GM23248 (cell line): ENCODE measurements at places on chromosomes 13 and 19. TPM values are rescaled to one million over a fixed set of nuclear protein-coding genes. Genes with fewer than 3 reads are reported as not detected.

Gene OR7A5
- total RNA-seq, result not detected in 2 replicates

Gene PABPC3
- total RNA-seq, result under 0.01 TPM in 2 replicates

Gene HSD17B14
- total RNA-seq, result 2.6 and 3.9 TPM in 2 replicates

DNA sequence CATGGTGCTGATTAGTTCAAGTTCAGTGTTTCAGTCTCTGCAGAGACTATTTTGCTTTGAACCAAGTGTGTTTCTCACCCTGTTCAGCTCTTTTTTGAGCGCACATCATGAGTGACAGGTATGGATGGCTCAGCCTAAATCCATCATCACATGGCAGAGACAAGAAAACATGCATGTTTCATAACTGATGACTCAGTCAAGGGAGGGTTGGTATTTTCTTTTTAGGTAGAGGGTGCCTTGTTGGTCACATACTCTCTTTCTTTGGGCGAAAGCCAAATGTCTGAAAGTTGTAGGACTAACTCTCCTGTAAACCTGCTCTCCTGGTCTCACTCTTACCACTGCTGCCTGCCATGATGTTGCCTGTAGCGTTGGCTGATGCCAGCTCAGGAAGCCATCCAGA, 48.1 kb upstream of the RAP2A start:
- peaks cover 26% of the 10 kb centered on the region for H3K4me1 ChIP-seq
- no peaks in the 10 kb centered on the region for H3K27me3 ChIP-seq
- peaks cover 4% of the 10 kb centered on the region; the same call in 1 of the 2 replicates for H3K36me3 ChIP-seq
- peak; percentile 27 for DNase-seq

DNA sequence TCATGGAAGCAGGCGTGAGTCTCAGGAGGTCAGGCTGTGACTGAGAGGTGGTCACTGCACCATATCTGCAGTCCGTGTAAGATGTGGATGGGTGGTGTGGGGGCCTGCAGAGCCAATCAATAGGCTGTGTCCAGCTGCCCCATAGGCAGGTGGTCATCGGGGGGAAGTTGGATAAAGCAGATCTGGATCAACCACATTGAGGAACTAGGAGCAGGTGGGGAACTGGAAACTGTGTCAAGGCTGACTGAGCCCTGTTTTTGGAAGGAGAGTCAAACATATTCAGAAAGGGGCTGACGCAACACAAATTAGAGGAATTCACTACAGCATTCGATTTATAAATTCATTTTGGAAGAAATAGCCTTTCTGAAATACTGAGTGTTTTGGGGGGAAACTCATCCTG, 15.0 kb downstream of the CLEC4M start:
- peaks cover 67% of the 10 kb centered on the region for H3K27me3 ChIP-seq
- H3K36me3 ChIP-seq, result no peaks in the 10 kb centered on the region
- no peak for DNase-seq
- no peaks in the 10 kb centered on the region for H3K4me1 ChIP-seq

Gene ITPKC
- total RNA-seq, result 19.9 and 24.7 TPM in 2 replicates

Gene KLK4
- total RNA-seq, result not detected in 2 replicates

GRCh38 chr19:18464646-18465045, 26.7 kb upstream of the ISYNA1 start:
- peaks cover 25% of the 10 kb centered on the region for H3K4me1 ChIP-seq
- peak; percentile 92 for DNase-seq
- no peak overlapping the region for H3K4me3 ChIP-seq
